ENCODE measurements at places on chromosomes 2 and 18.

- no peak for DNase-seq
These were observed 512.0 kb downstream of the METTL4 start for GRCh38 chr18:2059336-2059735.

DNA sequence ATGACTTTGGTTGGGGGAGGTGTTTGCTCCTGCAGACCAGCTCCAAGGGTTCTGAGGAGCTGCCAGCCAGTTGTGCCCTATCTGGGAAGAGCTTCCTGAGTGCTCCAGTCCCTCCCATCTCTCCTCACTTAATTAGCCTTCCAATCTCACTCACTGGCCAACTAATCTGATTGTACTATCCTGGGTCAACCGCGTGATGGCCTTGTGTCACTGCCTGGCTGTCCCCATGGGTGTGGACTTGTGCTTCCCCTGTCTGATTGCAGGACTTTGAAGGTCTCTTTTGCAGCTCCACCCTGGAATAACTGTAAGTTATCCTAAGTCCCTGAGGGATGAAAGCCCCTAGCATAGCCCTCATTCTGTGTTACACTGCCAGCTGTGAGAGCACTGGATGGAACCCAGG is 65.0 kb downstream of the SLC4A5 start:
- no peak for DNase-seq

DNA sequence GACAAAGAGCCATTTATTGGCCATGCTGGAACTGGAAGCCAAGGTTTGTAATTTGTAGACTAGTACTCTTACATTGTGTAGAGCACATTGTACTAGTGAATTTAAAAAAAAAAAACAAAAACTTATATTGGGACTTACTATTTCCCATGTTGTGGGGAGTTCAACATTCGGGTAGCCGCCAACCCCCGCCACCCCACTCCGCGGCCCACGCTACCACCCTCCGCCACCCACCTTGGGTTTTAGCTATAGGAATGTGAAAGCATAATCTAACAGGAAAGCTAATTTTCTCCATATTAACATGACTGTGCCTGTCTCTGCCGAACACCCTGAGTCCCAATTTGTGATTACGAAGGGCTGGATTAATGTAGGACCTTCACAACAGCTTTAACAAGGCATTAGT is 275.8 kb downstream of the FIGN start:
- DNase-seq: no peak

DNA sequence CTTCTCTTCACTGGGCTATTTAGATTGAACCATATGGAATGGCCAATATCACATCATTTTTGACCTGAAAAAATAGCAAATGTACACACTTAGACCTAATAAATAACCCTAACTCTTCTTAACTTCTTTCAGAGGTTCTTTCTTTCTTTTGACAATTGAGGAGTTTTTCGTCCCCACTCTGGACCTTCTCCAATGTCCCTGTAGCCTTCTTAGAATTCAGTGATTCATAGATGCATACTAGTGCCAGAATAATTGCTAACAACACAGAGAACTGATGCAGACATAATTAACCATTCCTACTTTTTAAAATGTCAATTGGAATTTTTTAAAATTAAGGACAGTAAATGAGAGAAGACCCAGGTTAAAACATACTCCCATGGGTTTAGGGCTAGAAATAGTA is 20.0 kb downstream of the DAPL1 start:
- no peak for DNase-seq

- no peak for DNase-seq
These were observed 12.6 kb downstream of the NOP58 start for GRCh38 chr2:202278036-202278760.
